Stimulated activated CD8-positive, alpha-beta memory T cell treated with anti-CD3 and anti-CD28 coated beads, Interleukin-7, amount 100 ng/mL, for 1 hour (primary cell): ENCODE measurements at places on chromosomes 13 and 19.

GRCh38 chr19:6743066-6743465, 3.6 kb downstream of the TRIP10 start:
- no peak for DNase-seq

DNA sequence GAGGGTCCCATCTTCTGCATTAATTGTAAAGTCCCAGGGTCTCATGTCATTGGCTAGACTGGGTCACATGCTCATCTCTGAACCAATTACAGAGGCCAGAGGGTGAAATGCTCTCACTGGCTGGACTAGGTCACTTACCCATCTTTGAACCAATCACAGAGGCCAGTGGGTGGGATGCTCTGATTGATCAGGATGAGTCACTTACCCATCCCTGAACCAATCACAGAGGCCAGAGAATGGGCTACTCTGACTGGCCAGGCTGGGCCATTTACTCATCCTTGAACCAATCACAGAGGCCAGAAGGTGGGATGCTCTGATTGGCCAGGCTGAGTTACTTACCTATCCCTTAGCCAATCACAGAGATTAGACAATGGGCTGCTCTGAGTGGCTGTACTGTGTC, 5.3 kb downstream of the MISP start:
- no peak for DNase-seq

DNA sequence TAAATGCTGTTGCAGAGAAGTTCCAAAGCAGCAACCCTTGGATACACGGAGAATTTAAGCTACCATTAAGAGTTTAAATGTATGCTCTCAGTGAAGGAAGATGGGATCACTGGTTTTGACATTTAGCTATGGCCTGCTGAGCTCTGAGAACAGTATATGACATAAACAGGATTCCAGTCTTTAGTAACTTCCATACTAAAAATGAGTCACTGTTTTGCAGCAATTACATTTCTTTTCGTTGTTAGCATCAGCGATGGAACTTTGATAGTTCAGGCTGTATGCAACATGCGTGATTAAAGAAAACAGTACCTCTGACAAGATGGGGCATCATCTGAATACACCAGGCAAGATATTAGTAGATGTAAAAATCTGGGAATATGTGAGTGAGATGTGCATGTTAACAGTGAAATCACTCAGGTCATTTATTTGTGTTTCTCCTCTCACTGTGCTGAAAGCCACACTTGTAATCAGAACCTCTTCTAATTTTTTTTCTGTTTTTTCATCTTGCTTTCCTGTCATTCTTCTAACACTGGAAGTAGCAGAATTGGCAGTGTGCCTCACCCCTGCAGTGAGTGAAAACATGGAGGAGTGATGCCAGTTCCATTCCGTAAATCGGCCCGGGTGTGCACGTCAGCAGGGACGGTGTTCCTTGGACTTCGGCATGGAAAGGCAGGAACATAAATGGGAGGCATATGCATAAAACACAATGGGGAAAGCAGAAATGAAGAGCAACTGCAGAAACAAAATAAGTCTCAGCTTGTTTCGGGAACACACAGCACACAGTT, 361.5 kb downstream of the OXGR1 start:
- no peak for DNase-seq

DNA sequence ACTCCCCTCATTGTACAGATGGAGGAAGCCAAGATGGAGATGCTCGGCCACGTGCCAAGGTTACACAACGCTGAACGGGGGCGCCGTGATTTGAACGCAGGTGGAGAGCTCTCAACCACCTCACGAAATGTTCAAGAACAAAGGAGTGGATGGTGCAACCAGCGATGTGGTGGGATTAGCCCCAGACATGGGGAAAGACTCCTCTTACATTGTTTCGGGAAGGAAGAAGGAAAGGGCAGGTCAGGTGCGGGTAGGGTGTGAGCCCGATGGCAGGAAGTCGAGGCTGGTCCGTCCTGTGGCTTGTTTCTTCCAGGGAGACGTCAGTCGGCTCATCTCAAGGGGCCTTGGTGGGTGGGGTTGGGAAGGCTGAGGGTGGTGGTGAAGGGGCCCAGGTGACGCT, 7.1 kb upstream of the KLK14 start:
- DNase-seq: no peak

DNA sequence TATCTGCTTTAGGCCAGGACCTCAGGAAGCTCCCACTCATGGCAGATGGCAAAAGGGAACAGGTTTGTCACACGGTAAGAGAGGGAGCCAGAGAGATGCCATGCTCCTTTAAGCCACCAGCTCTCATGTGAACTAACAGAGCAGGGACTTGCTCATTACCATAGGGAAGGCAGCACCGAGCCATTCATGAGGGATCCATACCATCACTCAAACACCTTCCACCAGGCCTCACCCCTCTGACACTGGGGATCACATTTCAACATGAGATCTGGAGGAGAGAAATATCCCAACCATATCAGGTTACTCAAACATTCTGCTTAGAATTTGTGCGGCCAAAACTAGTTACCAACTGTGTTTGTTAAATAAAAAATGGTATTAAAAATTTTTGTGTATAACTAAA, 427.0 kb downstream of the UQCRFS1 start:
- no peak for DNase-seq

- DNase-seq: no peak
Measured at GRCh38 chr13:33169273-33169980, 116.1 kb downstream of the STARD13 start.

- DNase-seq: no peak
Measured at GRCh38 chr13:112806739-112807652, 117.2 kb downstream of the ATP11A start.
